ENCODE measurements at places on chromosomes 3 and 15.

- peak; percentile 34 for DNase-seq
Measured at GRCh38 chr3:29334706-29335105, 53.8 kb downstream of the RBMS3 start.

DNA sequence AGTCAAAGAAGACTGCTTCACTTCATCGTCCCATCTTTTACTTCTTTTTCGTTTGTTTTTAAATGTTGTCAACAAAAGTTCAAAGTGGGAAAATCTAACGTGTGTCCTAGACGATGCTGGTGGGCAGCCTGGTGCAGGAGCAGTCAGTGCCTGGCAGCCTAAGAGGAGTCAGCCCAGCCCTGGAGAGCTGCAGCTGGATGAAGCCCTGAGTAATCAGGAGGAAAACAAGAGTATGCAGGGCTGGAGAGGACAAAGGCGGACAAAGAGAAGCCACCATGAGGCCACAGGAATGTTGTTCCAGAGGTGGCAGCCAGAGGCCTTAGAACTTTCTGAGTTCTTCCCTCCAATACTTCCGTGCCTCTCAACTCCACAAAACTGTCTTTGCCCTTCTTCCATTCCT, 5.7 kb downstream of the ADAMTS17 start:
- DNase-seq = no peak

DNA sequence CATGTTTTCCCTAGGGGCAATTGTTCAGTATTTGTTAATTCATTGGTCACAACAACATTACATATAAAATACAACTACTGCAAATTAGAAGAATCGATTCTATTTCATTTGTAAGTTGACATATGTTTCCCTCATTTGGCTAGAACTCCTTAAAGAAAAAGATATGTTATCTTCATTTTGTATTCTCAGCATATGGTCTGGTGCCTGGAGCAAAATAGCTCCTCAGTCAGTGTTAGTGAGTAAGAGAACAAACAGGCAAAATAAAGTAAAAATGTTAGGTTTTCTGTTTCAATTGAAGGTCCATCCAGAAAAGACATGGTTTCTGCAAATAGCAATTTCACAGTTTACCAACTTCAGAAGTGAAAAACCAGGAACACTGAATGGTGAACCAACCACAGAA, 1343.1 kb downstream of the ROBO1 start:
- DNase-seq = no peak

- DNase-seq = peak; percentile 78
Measured at GRCh38 chr3:78255403-78255802, 1215.5 kb downstream of the ROBO2 start.

- no peak for DNase-seq
Measured at GRCh38 chr15:79991826-79992225, 20.8 kb upstream of the BCL2A1 start.

GRCh38 chr15:87228460-87228859, 1028.1 kb downstream of the NTRK3 start:
- no peak for DNase-seq

- peak; percentile 84 for DNase-seq
Measured at GRCh38 chr3:150183678-150184425, 213.2 kb upstream of the PFN2 start.

- DNase-seq = peak; percentile 64
Measured at GRCh38 chr15:68550498-68551295, 28.1 kb upstream of the CORO2B start.

- no peak for DNase-seq
Measured at GRCh38 chr3:78277220-78277619, 1237.3 kb downstream of the ROBO2 start.

DNA sequence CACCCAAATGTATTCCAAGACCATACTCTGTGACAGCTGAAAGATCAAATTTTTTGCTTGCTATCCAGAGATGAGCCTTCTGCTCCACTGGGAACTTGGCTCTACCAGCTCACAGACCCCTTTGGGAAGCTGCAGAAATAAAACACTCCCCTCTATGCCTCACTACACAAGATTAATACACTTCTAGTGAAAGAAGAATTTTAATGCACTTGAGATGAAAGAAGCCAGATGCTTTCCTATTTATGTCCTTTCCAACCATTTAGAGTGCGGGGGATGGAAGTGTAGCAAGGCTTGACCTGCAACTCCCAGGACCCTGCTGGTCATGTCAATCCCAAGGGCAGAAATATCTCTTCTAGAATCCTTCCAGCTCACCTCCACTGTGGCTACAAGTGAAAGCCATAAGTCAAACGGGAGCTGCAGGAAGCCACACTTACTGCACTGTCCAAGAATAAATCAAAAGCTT, 34.7 kb downstream of the ANXA2 start:
- no peak for DNase-seq

GRCh38 chr3:184173374-184173722, 1.3 kb upstream of the AP2M1 start:
- DNase-seq = no peak

DNA sequence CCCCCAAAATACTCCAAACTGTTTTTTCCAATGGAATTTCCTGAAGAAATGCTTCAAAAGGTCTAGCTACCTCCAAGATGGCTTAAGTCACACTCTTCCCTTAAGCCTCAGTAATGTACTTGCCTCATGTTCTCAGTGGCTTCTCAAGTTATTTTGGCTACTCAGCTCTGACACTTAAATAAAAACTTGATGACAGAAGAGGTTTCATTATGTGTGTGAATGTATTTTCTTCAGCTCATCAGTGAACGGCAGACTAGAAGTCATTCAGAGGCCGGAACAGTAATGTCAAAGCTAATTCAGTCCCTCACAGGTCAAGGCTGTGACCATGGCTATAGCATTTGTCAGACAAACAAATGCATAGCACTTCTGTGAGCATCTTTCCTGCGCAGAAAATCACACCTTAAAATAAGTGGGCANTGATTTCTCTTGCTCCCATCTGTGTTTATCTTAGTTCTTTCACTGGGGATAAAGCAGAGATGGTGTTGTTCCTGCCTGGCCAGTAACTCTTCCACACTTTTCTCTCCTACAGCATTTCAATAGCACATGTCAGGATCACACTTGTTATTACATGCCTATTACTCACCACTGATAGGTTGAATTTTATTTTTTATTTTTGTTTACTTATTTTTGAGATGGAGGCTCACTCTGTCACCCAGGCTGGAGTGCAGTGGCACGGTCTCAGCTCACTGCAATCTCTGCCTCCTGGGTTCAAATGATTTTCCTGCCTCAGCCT, 68.5 kb upstream of the PLCL2 start:
- DNase-seq = no peak

GRCh38 chr15:74291101-74292071, 55.3 kb downstream of the CCDC33 start:
- DNase-seq = peak; percentile 90

GRCh38 chr3:160296591-160296990, 71.4 kb downstream of the C3orf80 start:
- DNase-seq = peak; percentile 44
